ENCODE measurements at places on chromosomes 13 and 19. TPM values are rescaled to one million over a fixed set of nuclear protein-coding genes. Genes with fewer than 3 reads are reported as not detected.

The ZNF90 gene
- total RNA-seq: 3.5 TPM

The EXOC3L2 gene
- 5.4 TPM for total RNA-seq

The SHANK1 gene
- 0.35 TPM for total RNA-seq

The IRGC gene
- total RNA-seq: not detected

The CADM4 gene
- total RNA-seq: 12.3 TPM

The ZNF506 gene
- 0.07 TPM for total RNA-seq

The C2CD4C gene
- total RNA-seq: 13.9 TPM

The RBM42 gene
- total RNA-seq: 75.0 TPM

The CPB2 gene
- not detected for total RNA-seq

The CEACAM3 gene
- not detected for total RNA-seq

The PAN3 gene
- total RNA-seq: 15.8 TPM

The FBXO17 gene
- 25.3 TPM for total RNA-seq

The CC2D1A gene
- total RNA-seq: 25.0 TPM

All from H7 (cell line).